ENCODE measurements at places on chromosomes 7 and 10.

DNA sequence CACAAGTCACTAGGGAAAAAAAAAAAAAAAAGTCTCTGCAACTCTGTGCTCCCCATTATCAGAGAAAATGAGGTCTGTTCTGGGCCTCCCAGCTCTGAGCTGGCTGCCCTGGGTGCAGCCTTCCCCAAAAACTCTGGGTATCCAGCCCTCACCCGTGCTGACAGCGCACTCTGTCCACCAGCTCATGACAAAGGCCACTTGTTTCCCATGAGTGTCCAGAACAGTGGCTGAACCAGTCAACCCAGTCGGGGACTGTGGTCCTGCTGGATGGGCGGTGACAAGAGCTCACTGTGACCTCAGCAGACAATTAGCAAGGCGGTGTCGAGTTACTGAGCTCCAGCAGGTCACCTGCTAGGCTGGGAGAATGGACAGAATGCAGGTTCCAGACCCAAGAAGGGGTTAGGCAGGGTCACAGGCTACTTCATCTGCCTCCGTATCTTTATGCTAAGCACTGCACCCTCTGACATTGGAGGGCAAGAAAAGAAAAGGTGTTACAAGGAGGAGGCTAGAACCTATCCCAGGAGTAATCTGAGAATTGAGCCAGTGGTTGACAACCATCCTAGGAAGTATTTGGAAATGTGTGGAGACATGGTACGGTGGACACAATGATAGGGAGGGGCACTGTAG is 37.2 kb downstream of the DLG5 start:
- no peak for DNase-seq

DNA sequence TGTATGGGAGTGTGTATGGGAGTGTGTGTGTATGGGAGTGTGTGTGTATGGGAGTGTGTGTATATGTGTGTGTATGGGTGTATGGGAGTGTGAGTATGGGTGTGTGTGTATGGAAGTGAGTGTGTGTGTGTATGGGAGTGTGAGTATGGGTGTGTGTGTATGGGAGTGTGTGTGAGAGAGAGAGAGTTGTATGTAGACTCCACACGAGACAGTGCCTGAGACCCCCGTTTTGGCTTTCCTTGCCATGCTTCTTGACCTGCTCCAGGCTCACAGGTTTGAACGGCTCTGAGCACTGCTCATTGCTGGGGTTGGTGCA is 49.7 kb downstream of the COL17A1 start:
- DNase-seq, result no peak

GRCh38 chr10:104993085-104993484 is 352.0 kb downstream of the SORCS3 start:
- DNase-seq, result no peak

DNA sequence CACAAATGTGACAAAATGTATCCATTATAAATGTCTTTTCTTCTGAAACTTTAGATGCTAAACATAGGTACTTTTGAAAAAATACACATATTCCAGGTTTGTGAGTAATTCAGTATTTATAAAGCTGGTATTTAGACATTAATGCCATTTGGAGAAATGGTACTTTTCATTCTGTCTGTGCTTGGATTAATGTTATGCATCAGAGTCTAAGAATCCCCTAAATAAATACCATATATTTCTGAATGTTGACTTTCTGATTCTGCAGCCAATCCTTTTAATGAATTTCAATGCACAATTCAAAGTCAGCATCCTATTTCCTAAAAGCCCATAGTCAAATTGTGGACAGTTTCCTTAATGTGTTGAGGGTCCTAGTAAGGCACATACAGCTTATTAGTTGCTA is 145.0 kb downstream of the DKK1 start:
- DNase-seq, result no peak
